ENCODE measurements at places on chromosomes 12 and 14.

GRCh38 chr14:102696856-102697495 is 80.3 kb upstream of the TRAF3 start:
- no peak for DNase-seq

DNA sequence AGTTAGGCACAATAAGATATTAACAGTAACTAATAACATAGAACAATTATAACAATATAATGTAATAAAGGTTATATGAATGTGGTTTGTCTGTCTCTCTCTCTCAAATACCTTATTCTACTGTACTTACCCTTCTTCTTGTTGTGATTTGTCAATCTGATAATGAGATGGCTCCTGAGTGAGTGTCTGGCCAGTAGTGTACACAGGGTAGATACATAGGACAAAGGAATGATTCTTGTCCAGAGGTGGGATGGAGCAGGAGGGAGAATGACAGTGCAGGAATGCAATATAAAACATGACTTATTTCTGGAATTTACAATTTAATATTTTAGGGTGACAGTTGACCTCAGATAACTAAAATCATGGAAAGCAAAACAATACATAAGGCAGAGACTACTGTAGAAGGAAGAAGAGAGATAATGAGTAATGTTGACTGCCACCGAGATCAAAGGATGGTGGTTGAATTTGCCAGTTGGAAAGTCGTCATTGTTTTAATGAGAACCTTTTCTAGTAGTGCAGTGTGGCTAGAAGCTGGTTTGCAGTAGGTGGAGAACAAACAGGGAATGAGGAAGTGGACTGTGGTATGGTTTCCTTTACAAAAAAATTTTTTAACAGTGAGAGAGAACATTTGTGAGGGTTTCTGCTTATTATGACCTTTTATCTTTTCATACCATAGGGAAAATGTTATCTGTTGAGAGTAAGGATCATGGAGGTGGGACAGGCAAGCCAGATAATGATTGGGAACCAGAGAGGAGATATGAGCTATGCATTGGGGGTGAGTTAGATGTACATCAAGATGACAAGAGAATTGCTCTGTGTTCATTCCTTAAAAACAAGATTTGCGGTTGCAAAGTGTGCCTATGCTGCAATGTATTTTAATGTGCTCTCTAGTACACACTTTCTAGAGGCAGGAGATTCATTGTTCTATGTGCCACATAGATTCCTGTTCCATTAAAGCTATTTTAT is 458.3 kb downstream of the BTG1 start:
- DNase-seq: no peak

DNA sequence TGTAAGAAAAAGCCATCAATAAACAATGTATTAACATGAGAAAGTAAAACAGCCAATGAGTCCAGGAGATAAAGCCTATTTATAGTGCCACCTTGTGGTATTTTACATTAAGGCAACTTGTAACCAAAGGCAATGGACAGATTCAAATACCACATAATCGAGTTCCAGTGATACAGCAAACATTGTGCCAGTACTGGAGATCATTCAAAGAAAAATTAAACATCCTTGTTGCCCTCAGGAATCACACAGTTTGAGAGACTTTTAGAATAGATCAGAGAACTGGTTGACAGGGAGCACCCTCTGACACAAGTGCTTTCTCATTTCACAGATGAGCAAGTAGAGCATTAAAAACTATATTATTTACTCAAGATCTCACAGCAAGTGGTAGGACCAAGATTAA is 98.1 kb downstream of the DDHD1 start:
- peak; percentile 89 for DNase-seq

GRCh38 chr14:21300892-21301291 is 21.0 kb downstream of the RPGRIP1 start:
- no peak for DNase-seq

GRCh38 chr12:132344601-132345000 is 15.2 kb upstream of the GALNT9 start:
- DNase-seq: no peak

GRCh38 chr14:99185436-99186068 is 86.4 kb downstream of the BCL11B start:
- no peak for DNase-seq

GRCh38 chr14:69263364-69263763 is 3.4 kb downstream of the GALNT16 start:
- peak; percentile 20 for DNase-seq

All from hippocampal formation (tissue), 2 donors.